NCI-H187 (cell line): ENCODE measurements at places on chromosomes 5 and 9.
A peak's percentile ranks its signal among the peaks of the same experiment; 100 is the strongest.

DNA sequence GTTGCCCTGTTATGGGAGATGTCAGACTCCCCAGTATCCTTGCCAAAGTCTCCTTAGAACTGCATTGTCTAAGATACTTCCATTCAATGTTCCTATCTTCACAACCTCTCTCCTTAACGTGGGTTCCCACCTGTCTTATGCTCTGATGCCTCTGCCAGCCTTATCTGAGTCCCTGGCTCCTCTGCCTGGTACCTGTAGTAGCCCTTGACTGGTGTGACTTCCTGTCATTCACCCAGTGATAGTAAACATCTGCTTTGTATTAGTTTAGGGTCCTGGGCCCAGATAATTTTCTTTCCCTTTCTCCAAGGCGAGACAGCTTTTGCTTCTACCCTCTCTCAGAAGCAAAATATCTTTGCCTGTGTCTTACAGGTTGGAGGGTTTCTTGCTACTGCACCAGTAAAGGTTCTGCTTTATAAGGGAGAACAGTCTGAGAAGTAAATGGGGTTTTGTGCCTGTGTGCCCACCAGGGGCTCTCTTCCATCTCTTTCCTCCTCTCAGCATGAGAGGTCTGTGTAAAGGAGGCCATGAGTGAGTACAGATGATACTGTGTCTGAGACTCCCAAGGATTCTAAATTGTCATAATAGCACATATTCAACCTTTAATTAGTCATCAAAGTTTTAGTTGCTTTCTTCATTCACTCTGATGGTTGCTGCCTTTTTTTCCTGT, 220.8 kb downstream of the PRR16 start:
- DNase-seq = no peak

DNA sequence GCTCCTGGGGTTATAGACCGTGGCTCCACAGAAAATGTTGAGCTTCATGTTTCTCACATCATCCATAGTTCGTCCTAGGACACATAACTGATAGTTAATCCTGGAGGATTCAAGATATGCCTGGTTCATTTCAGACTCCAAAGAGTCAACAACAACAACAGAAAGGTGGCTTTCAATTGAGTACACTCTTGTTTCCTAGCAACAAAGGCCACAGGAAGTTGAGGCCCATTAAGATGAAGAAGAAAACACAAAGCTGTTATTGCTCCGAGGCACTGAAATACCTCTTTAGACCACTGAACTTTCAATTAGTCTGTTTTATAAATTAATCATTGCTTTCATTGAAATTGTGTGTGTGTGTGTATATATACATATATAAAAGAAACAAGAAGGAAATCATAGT, 154.5 kb downstream of the YIPF5 start:
- DNase-seq = no peak

DNA sequence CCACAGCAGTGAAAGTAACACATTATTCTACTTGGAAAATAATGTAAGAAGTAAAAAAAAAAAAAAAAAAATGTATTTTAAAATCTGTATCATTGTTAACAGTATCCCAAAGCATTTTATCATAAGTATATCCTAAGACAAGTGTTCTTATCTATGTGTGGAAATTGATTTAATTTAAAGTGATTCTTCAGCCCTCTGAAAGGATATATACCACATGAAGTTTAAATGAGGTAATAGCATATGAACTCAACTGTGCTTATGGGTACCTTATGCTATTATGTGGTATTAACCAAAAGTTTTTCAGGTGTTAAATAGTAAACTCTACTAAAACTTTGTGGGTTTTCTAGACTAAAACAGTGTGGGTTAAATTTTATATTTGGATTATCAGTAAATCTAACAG, 2.8 kb upstream of the SECISBP2 start:
- no peak for DNase-seq

- DNase-seq = no peak
These were observed 5.8 kb upstream of the NUP214 start for GRCh38 chr9:131119600-131119999.

GRCh38 chr9:16575986-16576245, 294.6 kb downstream of the BNC2 start:
- DNase-seq = no peak

- peak; percentile 35 for DNase-seq
These were observed 61.7 kb downstream of the LIFR start for GRCh38 chr5:38494763-38495162.

- no peak for DNase-seq
These were observed 203.0 kb downstream of the KDM4C start for GRCh38 chr9:6960777-6961176.

- DNase-seq = no peak
These were observed 64.6 kb downstream of the ELOVL7 start for GRCh38 chr5:60779466-60779865.

GRCh38 chr5:110899566-110900412, 161.0 kb downstream of the SLC25A46 start:
- DNase-seq = no peak

DNA sequence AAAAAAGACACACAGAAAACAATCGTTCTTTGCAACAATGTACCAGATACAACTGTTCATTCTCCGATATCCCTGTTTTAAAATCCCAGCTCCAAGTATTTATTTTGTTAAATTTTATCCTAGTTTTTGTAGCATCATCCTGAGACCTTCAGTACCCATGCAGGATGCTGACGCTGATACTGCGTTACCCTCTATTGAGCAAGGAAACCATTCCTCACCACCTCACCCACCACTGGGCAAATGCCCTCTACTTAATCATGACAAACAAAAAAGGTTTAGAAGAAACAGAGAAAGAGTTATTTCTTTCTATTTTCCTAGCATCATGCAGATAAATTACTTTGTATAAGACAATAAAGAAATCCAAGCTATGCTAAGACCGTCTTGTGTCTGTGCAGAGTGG, 136.1 kb upstream of the PCA3 start:
- DNase-seq = no peak

- no peak for DNase-seq
These were observed 696.9 kb downstream of the MAT2B start for GRCh38 chr5:164202338-164202737.
